ENCODE measurements at places on chromosomes 11 and 22.

DNA sequence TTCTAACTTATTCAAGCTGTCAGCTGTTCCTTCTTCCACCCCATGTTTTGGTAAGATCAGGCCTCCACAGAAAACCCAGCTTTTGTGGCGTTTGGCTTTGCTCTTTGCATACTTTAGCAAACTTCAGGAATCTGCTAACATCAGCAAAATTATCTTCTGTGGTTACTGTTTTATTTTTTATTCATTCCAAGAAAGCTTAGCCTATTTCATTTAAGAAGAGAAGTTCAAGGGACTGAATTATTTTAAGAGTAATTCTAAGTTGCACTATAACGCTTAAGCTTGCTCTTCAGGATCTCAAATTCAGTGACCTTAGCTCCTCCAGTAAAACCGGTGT lies 1.1 kb downstream of the JHY start:
- DNase-seq: no peak

GRCh38 chr11:21556926-21557325 lies 636.0 kb upstream of the ANO5 start:
- DNase-seq: peak; percentile 35

- no peak for DNase-seq
These were observed 2.1 kb downstream of the CD44 start for GRCh38 chr11:35141071-35141470.

- DNase-seq: no peak
These were observed 33.0 kb upstream of the XBP1 start for GRCh38 chr22:28833276-28833923.

DNA sequence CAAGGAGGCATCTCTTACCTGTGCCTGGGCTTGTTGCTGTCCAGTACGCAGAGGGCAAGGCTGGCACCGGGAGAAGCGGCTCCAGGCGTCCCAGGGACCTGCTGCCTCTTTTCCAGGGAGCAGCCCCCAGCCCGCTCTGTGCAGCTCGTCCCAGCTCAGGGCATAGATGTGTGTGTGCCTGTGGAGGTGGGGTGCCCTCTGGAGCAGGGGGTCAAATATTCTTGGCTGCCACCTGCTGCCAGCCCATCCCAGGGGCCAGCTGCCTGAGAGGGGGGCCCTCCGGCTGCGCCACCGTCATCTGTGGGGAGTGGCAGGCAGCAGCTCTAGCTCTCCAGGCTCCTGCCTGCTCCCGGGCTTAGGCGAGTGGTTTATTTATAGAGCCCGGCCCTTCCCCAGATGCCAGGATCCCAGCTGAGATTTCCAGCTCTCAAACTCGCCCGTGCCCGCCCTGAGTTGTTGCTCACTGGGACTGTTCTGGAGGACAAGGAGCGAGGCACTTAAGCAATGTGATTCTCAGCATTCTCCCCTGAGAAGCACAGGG lies 87.5 kb downstream of the RTL6 start:
- DNase-seq: peak; percentile 22

DNA sequence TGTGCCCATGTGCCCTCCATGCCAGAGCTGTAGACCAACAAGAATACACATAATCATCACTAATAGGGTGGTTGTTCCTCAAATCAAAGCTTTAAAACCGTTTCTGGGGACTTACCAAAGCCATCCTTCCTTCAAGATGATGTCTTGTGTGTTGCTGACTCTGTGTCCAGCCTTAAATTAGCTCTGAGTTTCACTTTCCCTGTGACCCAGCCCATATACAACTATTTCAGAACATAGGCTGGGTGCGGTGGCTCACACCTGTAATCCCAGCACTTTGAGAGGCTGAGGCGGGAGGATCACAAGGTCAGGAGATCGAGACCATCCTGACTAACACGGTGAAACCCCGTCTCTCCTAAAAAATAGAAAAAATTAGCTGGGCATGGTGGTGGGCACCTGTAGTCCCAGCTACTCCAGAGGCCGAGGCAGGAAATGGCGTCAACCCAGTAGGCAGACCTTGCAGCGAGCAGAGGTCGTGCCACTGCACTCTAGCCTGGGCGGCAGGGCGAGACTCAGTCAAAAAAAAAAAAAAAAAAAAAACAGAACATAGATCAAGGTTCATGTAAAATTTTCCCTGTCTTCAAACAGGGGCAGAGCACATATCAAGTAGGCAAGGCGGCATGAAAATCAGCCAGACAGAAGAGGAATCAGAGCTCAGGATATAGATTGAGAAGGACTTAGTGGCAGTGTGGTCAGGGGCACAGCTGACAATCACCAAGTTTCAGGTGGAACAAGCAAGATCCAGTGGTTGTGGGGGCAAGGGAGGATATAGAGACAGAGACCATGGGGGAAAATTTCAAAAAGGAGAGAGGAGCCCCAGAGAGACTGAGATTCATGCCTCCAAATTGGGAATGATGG lies at the start of gene PLAAT2:
Gene PLAAT2, minus strand, starts transcription at position 179 of the 855 bp plus-strand sequence. Its CDS starts 55 bp downstream, at position 124.
- DNase-seq: no peak

DNA sequence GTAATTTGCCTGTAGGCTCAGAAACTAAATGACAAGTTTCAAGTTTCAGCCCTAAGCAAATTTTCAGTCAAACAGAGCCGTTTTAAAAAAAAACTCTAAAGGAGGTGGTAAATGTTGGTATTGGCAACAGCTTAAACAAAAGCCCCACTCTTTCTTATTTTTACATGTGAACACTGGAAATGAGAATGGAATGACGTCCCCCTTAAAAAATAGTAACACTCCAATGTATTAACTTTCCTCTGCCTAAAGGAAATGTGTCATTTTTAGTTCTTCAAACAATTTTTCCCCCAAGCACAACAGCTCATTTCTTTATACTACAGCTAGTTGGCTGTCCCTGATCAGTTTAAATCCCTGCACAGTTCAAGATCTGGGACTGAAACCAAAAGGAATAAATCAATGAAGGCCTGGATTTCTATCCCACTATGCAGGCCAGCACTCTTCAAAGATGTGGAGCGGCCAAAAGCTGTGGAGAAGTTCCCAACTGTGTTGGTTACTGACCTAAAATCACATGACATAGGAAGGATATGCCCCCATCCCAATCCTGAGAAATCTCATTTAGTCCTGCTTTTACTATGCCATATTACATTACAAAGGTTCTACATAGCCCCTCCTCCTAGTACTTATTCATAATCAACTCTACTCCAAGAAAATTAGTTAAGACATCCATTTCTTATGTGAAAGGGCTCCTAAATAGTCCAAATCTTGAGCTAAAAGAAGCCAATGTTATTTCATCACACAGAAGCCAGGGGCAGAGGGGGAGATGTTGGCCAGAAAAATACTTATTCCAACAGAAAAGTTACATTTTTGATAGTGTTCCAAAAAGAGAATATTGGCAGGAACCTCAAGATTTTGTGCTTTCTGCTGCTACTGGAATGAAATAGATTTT lies 95.9 kb downstream of the CADM1 start:
- DNase-seq: no peak

GRCh38 chr11:4684631-4685285 lies 12.9 kb downstream of the OR51E2 start:
- no peak for DNase-seq

DNA sequence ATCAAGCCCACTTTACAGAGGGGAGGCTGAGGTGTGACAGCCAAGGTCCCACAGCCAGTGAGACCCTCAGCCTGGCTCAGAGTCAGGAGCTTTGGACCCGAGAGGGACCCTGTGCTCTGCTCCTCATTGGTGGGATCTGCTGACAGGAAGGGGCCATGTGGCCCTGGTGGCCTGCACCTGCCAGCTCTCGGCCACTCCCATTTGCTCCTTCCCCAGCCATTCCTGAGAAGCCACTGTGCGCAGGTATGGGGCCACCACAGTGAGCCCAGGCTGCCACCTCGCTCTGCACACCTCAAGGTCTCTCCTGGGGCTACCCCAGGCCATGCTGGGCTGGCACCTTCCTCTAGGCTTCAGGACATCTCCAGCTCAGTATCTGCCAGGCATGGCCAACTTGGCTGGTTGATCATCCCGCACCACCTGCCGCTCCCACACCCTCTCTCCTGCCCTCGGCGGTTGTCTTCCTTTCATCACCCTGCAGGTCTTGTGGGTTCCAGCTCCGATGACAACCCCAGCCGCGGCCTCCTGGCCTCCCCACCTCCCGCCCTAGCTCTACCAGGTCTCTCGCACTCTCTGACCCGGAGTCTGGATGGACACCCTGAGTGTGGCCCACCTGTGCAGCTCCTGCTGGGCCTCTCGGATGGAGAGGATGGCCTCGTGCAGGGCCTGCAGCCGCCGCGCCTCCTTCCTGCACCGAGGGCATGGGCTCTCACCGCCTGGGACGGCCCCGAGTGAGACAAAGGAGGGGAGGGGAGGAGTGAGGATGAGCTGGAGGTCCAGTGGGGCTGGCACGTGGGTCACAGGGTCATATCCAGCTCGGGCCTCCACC lies 32.2 kb upstream of the CARS1 start:
- DNase-seq: no peak

DNA sequence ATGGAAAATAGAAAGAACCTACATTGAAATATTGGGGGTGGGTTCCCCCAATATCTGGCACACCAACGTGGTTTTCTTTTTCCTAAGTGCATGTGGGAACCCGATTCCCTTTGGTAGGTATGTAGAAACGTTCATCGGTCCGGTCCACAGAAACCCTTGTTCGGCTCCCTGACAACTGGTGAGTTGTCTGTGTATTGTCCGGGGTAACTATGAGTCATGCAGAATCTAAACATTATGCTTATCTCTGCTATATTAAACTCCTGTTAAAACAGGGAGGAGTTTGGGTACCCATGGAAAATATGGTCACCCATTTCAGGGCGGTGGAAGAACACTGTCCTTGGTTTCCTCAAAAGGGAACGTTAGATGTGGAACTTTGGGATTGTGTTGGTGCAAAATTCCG lies 25.1 kb upstream of the ALDH3B2 start:
- no peak for DNase-seq

GRCh38 chr11:125408311-125408711 lies 87.8 kb downstream of the FEZ1 start:
- DNase-seq: no peak

DNA sequence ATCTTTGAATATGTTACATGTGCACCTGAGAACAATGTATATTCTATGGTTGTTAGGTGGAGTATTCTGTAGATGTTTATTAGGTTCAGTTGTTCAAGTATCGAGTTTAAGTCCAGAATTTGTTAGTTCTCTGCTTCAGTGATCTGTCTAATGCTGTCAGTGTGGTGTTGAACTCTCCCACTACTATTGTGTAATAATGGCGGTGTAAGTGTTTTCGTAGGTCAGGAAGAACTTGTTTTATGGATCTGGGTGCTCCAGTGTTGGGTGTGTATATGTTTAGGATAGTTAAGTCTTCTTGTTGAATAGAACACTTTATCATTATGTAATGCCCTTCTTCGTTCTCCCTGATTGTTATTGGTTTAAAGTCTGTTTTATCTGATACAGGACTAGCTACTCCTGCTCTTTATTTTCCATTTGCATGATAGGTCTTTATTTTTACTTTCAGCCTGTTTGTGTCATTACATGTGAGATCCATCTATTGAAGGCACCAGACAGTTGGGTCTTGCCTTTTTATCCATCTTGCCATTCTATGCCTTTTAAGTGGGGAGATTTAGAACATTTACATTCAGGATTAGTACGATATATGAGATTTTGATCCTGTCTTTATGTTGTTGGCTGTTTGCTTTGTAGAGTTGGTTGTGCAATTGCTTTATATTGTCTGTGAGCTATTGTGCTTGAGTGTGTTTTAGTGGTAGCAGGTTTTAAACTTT lies 121.6 kb downstream of the DDX10 start:
- DNase-seq: no peak

GRCh38 chr22:31604746-31605705 lies 57.0 kb downstream of the PISD start:
- no peak for DNase-seq

DNA sequence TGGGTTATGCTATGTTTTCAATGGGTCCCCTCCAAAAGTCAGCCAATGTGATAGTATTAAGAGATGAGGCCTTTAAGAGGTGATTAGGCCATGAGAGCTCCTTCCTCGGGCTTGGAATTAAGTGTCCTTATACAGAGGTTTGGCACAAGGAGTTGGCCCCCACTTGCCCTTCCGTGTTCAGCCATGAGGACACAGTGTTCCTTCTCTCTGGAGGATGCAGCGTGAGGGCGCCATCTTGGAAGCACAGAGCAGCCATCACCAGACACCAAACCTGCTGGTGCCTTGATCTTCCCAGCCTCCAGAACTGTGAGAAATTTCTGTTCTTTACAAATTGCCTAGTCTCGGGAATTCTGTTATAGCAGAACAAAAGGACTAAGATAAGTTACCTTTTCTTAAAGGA lies 26.9 kb downstream of the POU2AF3 start:
- no peak for DNase-seq

DNA sequence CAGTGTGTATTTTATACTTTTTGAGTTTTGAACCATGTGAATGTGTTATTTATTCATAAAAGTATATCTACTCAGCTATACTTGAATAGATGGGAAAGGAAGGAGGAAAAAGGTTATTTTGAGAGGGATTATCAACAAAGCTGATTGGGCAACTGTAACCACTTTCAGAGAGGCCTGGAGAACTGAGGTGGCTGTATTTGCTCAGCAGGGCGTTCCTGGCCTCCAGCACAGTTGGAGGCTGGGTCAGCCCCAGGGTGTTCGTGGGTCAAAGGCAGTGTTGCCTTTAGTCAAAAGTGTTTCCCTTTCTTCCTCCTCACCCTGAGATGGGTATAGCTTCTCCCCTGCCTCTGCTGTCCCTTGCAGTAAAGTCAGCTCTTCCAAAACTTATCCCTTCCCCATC lies 26.7 kb downstream of the ASCC2 start:
- no peak for DNase-seq

- DNase-seq: no peak
These were observed 37.7 kb downstream of the TPCN2 start for GRCh38 chr11:69086152-69087132.

DNA sequence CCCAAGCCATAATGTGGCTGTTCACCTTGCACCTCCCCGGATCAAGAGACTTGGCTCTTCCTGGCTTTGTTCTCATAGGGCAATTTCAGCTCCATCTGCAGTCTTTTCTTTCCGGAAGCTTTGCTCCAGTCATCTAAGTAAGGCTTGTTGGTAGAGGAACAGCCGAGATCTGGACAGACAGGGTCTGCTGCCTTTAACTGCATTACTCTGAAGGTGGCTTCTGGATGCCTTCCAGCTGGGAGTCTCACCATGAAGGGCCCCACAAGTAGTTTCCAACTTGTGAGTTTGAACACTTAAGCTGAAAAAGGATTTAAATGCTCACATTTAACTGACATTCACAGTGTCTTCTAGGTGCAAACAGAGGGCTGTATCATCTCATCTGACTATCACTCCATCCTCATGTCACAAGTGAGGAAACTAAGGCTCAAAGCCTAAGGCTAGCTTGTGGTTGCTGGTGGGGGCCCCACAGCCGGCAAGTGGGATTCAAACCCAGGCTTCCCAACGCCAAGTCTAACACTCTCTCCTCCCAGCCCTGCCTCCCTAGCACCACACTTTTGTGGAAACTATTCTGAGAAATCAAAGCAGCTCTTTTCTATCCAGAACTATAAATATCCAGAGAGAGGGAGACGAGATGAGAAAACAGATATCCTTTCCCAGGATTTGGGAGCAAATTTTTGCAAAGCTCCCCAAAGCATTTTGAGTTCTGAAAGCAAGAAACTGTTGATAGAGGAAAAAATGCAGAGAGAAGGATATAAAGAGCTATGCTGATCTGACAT lies 58.4 kb downstream of the GALNT18 start:
- no peak for DNase-seq

DNA sequence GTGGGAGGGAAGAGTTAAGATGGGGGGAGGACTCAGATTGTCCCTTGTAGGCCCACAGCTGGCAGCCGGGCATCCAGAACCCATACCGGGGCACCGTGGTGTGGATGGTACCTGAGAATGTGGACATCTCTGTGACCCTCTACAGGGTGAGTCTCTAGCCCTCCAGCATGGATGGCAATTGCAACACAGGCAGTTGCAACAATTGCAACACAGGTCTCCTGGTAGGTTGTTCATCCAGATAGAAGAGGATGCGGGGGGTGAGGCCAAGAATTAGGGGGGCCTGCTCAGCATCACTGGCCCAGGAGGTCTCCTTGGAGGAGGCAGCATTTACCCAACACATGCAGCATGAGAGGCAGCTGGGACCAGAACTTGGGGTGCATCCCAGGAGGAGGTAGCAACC lies 3.4 kb downstream of the EHBP1L1 start:
- DNase-seq: no peak
